ENCODE measurements at places on chromosomes 13 and 19.
A peak's percentile ranks its signal among the peaks of the same experiment; 100 is the strongest.

GRCh38 chr19:54179262-54179852 lies 6.4 kb upstream of the TMC4 start:
- no peak for DNase-seq

- DNase-seq = no peak
These were observed 58.6 kb upstream of the PDX1 start for GRCh38 chr13:27861165-27861564.

DNA sequence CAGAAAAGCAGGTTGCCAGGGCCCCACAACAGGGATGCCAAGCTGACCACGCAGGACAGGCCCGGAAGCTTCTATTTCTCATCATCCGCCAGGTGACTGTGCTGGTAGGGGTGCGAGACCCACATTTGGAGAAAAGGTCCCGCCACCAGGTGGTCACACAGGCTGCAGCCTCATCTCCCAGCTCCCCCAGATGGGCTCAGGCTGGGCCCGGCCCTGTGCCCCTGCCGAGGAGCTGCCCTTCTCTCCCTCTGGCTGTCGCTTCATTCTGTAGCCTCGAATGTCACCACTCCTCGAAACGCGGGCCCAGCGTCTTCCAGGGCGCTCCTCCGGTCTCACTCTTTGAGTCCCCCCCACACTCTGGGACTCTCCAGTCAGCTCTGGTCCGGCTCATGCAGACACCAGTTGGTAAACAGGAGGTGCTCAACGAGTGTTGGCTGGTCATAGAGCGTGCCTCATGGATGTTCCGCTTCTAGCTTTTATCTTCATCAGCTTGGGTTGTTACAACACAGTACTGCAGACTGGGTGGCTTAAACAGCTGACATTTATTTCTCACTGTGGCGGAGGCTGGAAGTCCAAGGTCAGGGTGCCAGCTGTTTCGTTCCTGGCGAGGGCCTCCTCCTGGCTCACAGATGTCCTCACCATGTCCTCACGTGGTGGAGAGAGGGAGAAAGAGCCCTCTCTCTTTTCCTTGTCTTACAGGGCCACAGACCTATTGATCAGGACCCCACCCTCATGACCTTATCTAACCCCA lies 87.1 kb downstream of the TEX29 start:
- DNase-seq = no peak

- no peak for DNase-seq
These were observed 169.2 kb upstream of the TSHZ3 start for GRCh38 chr19:31518216-31519020.

DNA sequence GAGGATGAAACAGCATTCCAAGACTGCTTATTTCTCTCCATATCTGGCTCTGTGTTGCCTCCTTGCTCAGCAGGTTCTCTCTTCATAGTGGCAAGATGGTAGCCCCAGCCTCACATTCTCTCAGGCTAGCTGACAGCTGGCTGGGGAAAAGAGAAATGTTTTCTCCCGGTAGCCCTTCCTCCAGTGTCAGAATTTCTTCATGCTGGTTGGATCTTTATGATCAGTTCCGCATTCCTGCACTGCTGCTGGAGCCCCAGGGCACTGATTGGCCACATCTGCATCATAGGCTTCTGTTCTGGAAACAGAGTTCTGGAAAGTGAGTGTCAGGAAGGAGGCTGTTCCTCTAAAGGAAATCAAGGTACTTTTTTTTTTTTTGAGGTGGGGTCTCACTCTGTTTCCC lies 24.6 kb downstream of the POP4 start:
- no peak for DNase-seq

- DNase-seq = no peak
These were observed 40.7 kb upstream of the TNFSF11 start for GRCh38 chr13:42533336-42533591.

GRCh38 chr19:29323021-29323430 lies 110.1 kb upstream of the UQCRFS1 start:
- DNase-seq = no peak

DNA sequence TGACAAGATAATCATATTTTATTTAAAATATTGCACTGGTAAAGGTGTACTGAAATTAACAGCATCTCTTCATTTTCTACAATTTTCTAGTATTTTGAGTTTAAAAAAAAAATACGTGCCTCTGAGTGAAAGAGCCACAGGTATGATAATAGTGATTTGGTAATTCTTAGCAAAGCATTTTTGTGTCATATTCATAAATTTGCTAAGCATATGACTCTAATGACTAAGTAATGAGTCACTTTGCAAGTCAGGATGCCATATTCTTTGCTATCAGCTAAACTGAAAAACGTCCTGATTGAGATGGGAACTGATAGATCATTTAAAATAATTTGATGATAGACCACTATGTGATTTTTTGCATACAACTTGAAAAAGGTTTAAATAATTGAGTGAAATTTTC lies 136.1 kb upstream of the IRS2 start:
- DNase-seq = no peak

DNA sequence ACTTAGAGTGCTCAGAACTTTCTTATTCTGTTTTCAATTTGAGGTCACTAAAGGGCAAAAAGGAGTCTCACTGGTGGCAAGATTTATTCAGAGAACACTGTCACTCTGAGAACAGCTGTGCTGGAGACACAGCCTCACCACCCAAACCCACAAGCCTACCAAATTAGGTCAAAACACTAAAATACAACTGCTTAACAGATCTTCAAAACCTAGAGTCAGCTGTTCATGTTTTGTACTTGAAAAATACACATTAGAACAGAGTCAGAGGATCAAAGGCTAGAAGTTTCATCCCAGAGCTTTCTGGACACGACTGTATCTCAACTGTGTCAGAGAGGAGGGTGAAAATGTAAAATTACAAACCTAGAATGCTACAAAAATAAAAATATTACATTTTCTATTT lies 89.3 kb downstream of the MIPEP start:
- no peak for DNase-seq

GRCh38 chr13:80157261-80157932 lies 183.5 kb downstream of the SPRY2 start:
- DNase-seq = no peak

DNA sequence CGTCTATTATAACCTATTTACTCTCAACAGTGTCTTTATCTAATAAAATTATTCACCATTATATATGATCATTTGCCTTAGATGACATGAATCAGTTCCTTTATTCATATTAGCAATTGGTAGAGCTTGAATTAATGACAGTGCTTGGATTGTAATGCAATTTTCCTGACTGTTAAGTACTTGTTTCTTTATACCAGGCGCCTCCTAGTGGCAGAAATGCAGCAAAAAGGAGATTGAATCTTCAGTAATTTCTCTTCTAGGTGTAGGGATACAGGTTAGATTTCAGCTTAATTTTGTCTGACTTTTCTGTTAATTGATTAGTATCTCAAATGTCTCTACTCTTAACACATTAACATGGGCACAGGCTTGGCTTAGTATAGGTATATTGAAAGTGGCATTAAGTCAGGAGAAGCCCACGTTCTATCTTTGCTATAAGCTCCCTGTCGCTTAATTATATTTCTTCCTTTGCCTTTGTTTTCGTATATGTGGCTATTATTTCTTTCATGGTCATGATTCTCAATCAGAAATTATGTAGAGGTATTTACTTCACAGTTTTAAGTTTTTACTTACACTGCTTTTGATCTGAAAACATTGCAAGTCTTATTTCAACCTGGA lies 9.1 kb upstream of the LHFPL6 start:
- no peak for DNase-seq

DNA sequence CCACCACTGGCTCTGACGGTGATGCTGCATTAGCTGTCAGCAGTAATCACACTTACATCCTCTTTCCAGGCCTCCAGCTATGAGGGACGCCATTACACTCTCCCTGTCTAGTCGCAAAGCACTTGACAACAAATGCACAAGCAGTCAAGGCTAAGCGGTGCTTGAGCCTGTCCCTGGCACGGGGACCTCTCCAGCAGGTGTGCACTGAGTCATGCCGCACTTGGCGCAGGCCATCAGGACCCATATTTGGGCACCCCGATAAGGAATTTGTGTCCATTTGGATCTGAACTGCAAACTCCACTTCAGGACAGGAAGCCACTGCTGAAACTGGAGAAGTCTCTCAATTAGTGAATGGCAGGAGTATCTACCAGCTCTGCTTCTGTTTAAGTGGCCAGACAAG lies 301.9 kb upstream of the OBI1 start:
- no peak for DNase-seq

GRCh38 chr13:113848431-113849260 lies 15.2 kb downstream of the GAS6 start:
- no peak for DNase-seq

DNA sequence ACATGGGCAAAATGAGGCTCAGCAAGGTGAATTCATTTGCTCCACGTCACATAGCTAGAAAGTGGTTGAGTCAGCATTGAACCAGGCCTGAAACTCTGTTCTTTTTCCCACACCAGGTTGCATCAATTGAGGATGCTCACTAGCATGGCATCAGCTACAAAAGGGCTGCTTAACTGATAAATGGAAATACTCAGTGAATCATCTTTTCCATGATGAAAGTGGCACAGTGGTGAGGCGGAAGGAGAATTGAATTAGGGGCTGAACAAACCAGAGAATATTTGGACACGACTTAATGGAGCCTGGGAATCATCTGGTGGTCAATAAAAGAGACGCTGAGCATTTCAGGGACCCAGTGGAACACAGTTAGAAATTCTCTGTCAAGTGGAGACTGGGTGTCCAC lies 320.1 kb upstream of the MAB21L1 start:
- no peak for DNase-seq

GRCh38 chr13:24050292-24050711 lies 110.2 kb upstream of the SPATA13 start:
- DNase-seq = no peak

DNA sequence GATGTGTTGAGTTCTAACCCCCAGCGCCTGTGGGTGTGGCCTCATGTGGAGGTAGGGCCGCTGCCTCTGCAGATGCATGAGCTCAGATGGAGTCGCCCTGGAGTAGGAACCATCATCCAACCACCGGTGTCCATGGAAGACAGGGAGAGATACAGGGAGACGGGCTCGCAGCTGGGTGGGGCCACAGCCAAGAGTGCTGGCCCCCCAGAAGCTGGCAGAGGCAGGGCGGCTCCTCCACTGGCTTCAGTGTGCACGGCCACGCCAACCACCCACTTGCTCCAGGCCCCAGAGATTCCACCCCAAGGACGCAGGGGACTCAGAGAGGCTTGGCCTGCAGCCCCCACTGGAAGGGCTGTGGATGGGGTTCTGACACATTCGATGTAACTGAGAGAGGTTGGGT lies 5.4 kb upstream of the MCF2L start:
- no peak for DNase-seq

GRCh38 chr19:38784224-38784623 lies 4.8 kb upstream of the LGALS7B start:
- DNase-seq = no peak

DNA sequence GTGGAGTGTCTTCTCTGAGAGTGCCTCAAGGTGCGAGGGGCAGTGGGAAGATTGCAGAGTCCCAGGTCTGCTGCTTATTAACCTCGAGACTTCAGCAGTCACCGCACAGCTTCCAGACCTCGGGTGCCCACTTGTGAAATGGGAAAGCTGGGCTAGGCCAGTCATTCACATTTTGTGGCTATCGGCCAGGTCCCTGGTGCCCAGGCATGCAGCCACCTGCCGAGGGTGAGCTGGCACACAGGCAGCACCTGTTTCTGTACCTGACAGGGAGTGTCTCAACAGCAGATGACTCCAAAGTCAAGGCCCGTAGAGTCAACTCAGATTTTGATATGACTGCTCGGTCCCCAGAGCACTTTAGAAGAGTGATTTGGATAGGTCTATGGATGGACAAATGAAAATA lies 21.9 kb downstream of the UQCRFS1 start:
- DNase-seq = no peak

DNA sequence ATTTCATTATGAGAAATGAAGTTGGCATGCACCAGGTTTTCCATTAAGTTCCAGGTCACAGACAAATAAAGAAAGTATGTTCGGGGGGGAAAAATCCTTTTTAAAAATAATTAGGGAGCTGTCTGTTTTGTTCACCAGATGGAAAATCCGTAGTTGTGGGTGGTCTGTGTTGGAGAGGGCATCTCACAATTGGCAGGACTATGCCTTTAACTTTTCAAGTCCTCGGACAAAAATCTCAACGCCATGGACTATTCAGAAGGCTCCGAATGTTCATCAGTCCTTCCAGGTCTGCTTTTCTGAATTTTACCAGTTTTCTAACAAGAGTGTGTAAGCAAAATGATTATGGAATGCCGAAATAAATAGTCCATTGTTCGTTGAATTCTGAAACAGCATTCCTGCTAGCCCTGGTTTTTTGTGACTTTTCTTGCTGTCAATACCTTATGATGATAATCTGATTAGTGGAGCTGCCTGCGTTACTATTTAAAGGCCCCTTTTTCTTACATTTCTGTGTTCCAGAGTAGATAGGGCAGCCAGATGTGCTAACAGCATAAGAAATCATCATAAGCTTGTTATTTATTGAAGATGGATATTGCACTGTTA lies 146.9 kb downstream of the TM9SF2 start:
- DNase-seq = no peak

DNA sequence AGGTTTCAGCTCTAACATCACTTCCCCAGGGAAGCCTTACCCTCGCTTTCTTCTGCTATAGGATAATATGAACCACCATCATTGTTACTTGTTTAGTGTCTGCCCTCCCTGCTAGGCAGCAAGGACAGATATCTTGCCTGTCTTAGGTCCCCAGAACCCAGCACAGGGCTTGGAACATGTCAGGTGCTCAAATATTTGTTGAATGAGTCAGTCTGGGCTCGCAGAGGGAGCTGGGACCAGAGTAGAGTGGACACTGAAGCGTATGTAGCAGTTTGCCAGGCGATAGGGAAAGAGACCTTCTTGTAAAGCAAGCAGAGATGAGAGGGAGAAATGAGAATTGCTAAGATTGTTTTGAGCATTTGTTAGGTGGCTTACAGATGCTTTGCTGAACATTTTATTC lies 11.7 kb downstream of the BCKDHA start:
- DNase-seq = no peak

GRCh38 chr13:44817131-44817671 lies 172.1 kb downstream of the NUFIP1 start:
- DNase-seq = no peak

DNA sequence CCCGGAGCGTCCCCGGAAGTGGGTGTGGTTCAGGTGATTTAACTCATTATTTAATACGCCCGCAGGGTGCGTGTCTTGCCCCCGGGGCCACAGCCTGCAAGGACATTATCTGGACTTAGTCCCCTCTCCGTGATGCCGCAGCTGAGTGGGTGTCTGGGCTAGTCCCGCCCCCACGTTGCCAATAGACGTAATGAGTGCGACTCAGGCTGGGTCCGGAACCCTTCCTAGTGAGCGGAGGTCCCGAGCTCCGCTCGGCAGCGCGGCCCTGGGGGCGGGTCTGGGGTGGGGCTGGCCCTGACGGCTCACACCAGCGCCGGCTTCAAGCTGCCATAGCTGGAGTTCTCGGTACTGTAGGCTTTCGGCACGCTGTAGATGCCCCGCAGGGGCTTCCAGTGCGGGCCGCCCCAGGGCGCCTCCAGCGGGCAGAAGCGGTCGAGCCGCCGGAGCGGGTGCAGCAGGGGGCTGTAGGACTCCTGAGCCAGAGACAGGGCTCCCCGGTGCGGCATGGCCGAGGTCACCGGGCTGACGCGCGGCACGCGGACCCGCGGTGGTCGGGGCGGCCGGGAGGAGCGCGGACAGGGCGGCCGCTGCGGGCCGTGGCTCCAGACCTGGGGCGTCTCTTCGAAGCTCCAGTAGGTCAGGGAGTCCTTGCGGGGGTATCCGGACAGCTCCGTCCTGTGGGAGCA lies 918 bp upstream of the LHB start:
- peak; percentile 42 for DNase-seq
